ENCODE measurements at places on chromosomes 6 and 20. TPM values are rescaled to one million over a fixed set of nuclear protein-coding genes. Genes with fewer than 3 reads are reported as not detected.

NRSN1 gene
- polyA plus RNA-seq: 123 TPM

CTAGE9 gene
- polyA plus RNA-seq: not detected

TNFRSF6B gene
- 7.1 TPM for polyA plus RNA-seq

FABP7 gene
- polyA plus RNA-seq: 31.2 TPM

IL17A gene
- not detected for polyA plus RNA-seq

SAPCD1 gene
- 1.1 TPM for polyA plus RNA-seq

GRM1 gene
- 0.44 TPM for polyA plus RNA-seq

ZNF831 gene
- polyA plus RNA-seq: 0.07 TPM

UFL1 gene
- polyA plus RNA-seq: 10.5 TPM

TREM1 gene
- polyA plus RNA-seq: 0.93 TPM

PLCG1 gene
- polyA plus RNA-seq: 75.9 TPM

TJAP1 gene
- 29.1 TPM for polyA plus RNA-seq

APOBEC2 gene
- not detected for polyA plus RNA-seq

DYNLT1 gene
- polyA plus RNA-seq: 676 TPM

NRN1 gene
- polyA plus RNA-seq: 44.2 TPM

OR2H1 gene
- polyA plus RNA-seq: not detected

HAO1 gene
- polyA plus RNA-seq: not detected

SNAP25 gene
- polyA plus RNA-seq: 237 TPM

WFDC13 gene
- polyA plus RNA-seq: not detected

PLEKHG1 gene
- polyA plus RNA-seq: 3.6 TPM

CCN5 gene
- 0.39 TPM for polyA plus RNA-seq

IMPG1 gene
- polyA plus RNA-seq: 0.08 TPM

PDYN gene
- polyA plus RNA-seq: 1.0 TPM

MAFB gene
- 2.7 TPM for polyA plus RNA-seq

SUMO4 gene
- not detected for polyA plus RNA-seq

APOM gene
- polyA plus RNA-seq: 12.0 TPM

LY6G6C gene
- not detected for polyA plus RNA-seq

ZDHHC14 gene
- polyA plus RNA-seq: 15.6 TPM

DLGAP4 gene
- 190 TPM for polyA plus RNA-seq

MAS1 gene
- 0.15 TPM for polyA plus RNA-seq

C6orf132 gene
- 0.34 TPM for polyA plus RNA-seq

STAU1 gene
- 162 TPM for polyA plus RNA-seq

POU5F1 gene
- not detected for polyA plus RNA-seq
